Kasumi-1 (cell line): ENCODE measurements at places on chromosomes 1 and 21.

DNA sequence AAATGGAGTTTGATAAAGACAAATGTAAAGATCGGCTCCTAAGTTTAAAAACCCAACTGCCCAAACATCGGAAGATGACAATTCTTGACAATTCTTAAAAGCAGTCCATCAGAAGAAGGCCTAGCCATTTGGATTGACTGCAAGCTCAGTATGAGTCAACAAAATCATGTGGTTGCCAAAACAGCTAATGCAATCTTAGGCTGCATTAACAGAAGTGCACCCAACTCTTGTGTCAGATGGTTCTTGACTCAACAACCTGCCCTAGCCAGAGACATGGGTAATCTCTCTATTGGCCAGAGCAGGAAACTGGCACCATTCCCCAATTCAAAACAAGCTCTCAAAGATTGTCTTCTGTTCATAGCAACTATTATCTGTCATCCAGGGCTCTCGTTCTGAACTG lies 9.9 kb upstream of the NCF2 start:
- no peak for DNase-seq

- no peak for DNase-seq
These were observed 74.2 kb upstream of the CD53 start for GRCh38 chr1:110798691-110799256.

DNA sequence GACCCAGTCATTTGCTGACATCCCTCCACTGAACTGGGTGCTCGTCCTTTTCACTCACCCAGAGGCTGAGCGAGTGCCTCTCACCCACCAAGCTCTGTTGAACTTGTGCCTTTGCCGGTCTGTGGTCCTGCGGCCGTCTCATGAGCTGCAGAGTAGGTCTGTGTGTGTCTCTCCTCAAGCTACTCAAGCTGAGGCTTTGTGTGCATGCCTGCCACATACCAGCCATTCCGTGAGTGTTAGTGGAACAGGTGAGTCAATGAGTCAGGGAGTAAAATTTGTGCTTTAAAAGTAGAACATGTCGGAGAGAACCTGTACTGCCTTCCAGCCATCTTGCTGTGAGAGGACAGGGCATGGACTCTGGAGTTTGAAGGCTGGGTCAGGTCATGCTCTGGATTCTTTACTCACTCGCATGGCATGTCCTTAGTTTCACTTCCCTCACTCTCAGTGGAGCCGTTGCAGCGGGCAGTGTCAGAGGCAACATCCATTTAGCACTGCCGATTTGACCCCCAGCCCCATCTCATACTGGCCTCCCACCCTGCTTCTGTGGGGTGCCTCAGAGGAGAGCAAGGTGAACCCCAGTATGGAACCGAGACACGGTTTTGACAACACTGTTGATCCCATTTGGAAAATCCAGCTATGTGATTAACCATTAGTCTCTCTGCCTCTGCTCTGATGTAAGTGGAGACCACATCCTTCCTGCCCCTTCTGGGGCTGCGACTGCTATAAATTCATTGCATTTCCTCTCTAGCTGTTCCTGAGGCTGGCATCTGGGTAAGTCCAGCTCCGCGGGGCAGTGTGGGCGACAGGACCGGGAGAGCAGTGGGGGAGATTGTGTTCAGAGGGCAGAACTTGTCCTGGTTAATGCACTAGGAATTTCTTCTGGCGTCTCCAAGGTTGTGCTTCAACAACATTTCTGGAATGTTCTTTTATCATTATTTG lies at the start of gene NLRP3:
Gene NLRP3, plus strand, starts transcription at position 751 of the 939 bp plus-strand sequence. CDS start 2,628 bp downstream, outside the sequence.
- DNase-seq: peak; percentile 88

DNA sequence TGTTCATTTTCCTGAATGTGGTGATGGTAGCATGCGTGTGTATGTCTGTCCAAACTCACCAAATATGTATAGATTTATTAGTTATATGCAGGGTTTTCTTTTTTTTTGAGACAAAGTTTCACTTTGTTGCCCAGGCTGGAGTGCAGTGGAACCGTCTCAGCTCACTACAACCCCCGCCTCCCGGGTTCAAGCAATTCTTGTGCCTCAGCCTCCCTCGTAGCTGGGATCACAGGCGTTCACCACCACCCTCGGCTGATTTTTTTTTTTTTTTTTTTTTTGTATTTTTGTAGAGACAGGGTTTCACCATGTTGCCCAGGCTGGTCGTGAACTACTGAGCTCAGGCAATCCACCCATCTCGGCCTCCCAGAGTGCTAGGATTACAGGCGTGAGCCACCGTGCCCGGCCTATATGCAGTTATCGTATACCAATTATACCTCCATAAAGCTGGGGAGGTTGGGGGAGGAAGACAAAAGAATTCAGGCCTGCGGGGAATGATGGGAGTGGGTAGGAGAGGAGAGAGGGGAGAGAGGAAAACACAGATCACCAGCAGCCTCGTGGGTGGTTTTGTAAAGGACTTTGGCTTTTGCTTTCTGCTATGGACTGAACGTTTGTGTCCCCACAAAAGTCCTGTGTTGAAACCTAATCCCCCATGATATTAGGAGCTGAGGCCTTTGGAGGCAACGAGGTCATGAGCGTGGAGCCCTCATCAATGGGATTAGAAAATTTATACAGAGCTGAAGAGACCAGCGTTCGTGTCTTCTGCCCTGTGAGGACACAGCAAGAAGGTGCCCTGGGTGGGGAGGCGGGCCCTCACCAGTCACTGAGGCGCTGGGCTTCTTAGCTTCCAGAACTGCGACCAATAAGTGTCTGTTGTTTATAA lies 4.4 kb upstream of the HNRNPU start:
- no peak for DNase-seq

GRCh38 chr1:185864889-185865517 lies 130.8 kb downstream of the HMCN1 start:
- no peak for DNase-seq

- no peak for DNase-seq
These were observed 5.5 kb downstream of the CROCC start for GRCh38 chr1:16927256-16927655.

DNA sequence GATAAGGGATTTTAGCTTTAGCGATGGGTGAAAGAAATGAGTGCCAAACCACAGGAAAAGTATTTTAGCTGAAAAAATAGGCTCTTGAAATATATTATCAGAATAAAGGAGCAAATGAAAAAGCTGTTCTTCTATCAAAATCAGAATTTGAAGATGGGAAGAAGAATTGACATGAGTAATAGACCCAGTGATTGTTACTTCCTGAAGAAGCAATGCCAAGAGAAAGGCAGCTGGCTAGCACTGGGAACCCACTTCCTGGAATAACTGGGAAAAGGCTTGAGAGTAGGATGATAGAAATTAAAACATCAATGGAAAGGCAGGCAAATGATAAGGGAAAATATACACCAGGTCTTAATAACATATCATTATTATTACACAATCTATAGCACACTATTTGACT lies 29.9 kb upstream of the LYPLAL1 start:
- no peak for DNase-seq

DNA sequence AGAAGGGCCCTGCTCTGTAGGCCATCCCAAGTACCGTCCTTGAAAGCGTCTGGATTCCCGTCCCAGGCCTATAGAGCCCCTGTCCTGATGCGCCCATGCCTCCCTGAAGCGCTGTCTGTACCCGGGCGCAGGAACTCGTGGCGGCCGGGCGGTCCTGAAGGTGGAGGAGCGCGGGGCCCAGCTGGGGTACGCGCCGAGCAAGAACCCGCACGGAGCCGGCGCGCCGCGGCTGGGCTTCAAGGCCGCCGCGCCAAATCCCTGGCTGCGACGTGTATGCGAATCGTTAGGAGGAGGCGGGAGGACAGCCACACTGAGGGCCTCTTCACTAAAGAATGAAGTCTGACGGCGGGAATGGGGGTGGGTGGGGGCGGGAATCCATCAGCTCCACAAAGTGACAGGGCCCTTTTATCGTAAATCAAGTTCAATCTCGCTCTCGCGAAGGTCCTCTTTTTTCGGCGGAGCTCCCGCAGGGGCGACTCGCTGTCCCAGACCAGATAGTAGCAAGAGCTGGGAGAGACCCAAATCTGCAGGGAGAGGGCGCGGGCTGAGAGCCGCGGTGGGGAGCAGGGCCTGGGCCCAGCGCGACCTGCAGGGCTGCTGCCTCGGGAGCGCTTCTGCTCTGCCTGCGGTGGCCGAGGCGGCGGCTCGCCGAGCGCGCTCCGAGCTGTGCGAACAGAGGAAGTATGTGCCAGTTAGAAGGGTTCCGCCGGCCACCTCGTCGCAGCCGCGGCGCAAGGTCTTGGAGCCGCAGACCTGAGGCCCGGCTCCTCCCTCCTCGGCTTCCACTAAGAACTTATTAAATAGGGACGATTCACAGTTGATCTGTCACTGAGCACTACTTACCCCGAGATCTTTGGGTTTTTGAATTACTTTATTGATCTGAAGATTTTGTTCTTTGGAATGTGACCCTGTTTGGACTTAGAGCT lies 10.4 kb downstream of the BARHL2 start:
- peak; percentile 56 for DNase-seq

- DNase-seq: no peak
These were observed 57.0 kb downstream of the GPR161 start for GRCh38 chr1:168079761-168080160.

DNA sequence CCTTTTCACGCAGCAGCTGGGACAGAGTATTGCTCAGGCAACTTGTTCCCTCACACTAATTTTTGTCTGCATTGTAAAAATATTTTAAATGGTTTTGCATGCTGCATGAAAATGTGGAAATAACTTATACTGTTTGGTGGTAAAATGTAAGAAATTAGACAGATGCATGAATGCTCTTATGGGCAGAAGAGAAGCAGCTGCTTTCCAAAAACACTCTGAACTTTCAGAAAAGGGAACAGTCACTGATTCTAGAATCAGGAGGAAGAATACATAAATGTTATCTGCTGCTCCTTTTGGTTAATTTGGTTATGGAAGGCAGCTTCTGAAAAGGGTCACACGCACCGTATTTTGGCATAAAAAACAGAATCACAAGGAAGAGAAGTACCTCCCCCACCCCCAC lies 87.0 kb upstream of the RUNX1 start:
- DNase-seq: no peak

DNA sequence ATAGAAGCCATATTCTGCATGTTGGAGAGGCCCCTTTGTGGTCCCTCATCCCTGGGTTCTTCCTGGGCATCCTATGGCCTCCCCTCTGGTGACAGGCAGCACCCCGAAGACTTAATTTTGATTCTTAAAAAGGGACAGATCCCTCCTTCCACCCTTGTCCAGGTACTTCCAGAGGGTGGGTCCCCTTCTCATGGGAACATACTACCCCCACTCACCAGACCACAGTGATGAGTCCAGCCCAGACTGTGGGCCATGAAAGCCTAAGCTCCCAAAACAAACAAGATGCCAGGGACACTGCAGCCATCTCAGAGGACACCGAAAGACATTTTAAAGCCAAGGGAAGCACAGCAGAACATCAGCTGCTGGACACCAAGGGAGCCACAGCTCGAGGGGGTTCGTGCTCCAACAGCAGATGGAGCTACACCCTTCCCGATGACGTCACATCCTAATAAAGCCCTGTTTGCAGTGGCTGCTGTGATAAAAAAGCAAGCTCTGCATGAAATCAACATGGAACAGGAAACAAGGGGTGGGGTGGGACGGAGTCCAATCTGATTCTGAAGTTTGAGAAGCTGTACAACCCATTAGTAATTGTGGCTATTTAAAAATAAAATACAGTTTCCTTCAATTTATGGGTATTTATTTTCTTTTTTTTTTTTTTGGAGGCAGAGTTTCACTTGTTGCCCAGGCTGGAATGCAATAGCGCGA lies 32.4 kb downstream of the GNB1 start:
- no peak for DNase-seq

DNA sequence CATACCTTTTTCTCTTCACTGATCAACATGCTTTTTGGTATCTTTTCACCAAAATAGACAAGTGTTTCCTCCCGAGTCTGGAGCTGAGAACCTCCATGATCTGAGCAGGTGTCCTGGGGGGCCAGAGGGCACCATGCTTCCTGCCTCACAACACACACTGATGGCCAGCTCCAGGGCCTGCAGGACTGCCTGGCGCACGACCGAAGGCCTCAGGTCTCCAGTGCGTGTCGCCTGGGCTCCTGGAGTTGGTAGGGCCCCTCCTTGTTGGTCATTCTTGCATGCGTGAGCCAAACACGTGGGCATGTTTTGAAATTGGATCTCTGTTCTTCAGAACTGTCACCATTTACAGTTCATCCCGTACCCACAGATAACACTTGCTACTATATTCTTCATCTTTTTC lies 64.4 kb downstream of the SLC37A1 start:
- DNase-seq: no peak

- DNase-seq: no peak
These were observed 87.8 kb downstream of the MRPL37 start for GRCh38 chr1:54287801-54288211.
